ENCODE measurements at places on chromosomes 1 and 21.
A peak's percentile ranks its signal among the peaks of the same experiment; 100 is the strongest.

DNA sequence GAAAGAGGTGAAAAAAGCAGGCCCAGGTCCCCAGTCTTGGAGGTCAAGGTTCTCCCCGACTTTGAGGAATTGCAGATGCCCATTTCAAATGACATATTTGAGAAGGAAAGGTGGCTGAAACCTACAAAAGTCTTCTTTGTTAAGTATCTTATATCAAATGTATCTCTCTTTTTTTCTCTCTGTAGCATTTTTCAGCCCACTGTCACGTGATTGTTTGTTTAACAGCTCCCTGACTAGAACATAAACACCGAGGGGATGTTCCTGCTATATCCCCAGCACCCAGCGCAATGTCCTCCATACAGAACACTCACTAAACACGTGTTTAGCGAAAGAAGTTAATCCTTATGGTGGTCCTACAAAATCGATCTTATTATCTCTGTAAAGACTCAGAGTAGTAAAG, 27.6 kb downstream of the BEND5 start:
- DNase-seq, result no peak

- peak; percentile 6 for DNase-seq
These were observed 2.2 kb upstream of the TESK2 start for GRCh38 chr1:45493116-45493697.

- no peak for DNase-seq
These were observed 8.0 kb downstream of the SDHB start for GRCh38 chr1:17045634-17046333.

- no peak for DNase-seq
These were observed 13.1 kb downstream of the ZNF326 start for GRCh38 chr1:90007979-90008404.

DNA sequence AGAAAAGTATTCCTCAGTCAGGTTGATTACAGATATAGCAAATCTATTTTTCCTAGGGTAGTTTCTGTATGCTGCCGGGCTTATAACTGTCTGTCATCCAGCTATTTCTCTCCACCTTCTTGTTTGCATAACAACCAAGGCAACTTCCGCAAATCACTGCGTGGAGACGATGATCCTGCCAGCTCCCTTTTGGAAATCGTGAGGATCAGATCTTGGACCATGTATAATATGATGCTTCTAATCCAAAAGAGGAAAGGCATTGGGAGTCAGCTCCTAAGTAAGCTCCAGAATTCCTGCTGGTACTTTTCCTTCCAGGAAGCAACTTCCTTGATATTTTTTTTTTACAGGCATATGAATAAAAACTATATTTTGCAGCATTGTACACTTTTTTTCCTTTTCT, 445 bp upstream of the RGS4 start:
- DNase-seq, result no peak

- DNase-seq, result no peak
These were observed 41.2 kb downstream of the NME7 start for GRCh38 chr1:169326261-169326955.

- DNase-seq, result no peak
These were observed 804 bp upstream of the IKBKE start for GRCh38 chr1:206469411-206469932.

DNA sequence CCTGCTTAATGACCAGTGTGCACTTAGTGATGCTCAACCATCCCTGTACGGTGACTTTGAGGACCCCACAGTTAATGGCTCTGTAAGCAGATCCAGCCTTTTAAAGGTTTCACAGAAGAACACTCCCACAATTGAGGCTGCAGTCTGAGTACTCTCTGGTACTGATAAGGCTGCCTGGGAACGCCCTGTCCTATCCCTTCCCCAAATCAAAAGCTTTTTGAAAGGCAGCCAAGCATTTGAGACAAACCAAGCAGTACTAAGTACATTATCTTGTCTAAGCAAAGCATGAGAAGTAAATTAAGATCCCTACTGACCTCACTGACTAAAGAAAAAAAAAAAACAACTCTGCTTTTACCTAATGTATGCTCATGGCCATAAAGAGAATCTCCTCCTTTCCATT, 60.7 kb downstream of the SH3GLB1 start:
- DNase-seq, result no peak

GRCh38 chr1:115134850-115135480, 45.7 kb upstream of the TSPAN2 start:
- DNase-seq, result no peak

DNA sequence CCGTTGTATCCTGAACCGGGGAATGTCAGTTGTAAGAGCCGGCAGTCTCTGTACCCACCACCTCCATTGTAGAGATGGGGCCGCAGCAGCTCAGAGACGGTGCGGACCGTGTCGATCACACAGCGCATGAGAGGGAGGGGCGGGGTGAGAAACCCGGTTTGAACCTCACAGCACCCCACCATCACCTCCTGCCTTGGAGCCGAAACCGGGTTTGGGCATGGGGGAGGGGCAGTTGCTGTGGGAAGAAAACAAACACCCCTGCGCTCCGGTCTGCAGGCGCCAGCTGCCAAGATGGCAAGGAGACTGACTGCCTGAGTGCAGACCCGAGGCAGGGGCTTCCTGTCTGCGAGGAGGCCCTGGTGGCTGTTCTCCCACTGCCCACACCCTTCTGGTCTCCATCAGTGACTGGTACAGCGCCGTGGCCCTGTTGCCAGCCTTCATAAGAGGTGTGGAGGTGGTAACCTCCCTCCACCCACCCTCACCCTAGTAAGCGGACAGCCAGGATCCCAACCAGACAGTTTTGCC, 69.2 kb upstream of the SSBP3 start:
- DNase-seq, result no peak

- DNase-seq, result no peak
These were observed 97.5 kb upstream of the KIAA1614 start for GRCh38 chr1:180815188-180815587.

GRCh38 chr21:39037807-39038405, 145.3 kb downstream of the PSMG1 start:
- no peak for DNase-seq

- DNase-seq, result no peak
These were observed 19.5 kb upstream of the TENT5C start for GRCh38 chr1:117586337-117586736.

DNA sequence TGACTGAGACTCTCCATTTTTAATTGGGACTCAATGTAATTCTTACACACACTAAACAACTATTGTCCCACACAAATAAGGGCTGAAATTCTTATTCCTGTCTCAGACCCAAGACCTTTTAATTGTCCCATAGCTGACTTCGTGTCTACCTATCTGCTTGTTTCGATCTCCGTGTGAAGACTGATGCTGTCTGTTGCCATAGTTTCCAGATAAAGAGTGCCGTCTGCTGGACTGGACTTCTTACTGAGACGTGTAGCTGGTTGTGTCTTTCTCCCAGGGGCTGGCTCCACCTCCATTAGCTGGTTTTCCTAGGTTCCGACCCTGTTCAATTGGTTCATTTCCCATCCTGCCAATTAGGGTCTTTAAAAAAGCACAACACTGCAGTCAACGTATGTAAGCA, 235.3 kb upstream of the PLXNA2 start:
- no peak for DNase-seq

DNA sequence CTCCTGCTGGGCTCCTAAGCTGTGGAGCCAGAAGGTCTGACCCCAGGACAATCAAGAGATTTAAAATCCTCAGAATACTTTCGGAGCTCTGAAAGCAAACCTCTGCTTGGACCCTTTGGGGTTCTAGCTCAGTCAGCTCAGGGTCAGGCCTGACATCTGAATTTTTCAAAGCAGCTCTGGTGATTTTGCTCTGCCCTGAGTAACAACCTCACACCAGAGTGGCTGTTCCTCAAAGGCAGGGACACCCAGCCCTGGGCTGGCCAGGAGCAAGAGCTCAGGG, 11.9 kb downstream of the SLC1A7 start:
- DNase-seq, result no peak

DNA sequence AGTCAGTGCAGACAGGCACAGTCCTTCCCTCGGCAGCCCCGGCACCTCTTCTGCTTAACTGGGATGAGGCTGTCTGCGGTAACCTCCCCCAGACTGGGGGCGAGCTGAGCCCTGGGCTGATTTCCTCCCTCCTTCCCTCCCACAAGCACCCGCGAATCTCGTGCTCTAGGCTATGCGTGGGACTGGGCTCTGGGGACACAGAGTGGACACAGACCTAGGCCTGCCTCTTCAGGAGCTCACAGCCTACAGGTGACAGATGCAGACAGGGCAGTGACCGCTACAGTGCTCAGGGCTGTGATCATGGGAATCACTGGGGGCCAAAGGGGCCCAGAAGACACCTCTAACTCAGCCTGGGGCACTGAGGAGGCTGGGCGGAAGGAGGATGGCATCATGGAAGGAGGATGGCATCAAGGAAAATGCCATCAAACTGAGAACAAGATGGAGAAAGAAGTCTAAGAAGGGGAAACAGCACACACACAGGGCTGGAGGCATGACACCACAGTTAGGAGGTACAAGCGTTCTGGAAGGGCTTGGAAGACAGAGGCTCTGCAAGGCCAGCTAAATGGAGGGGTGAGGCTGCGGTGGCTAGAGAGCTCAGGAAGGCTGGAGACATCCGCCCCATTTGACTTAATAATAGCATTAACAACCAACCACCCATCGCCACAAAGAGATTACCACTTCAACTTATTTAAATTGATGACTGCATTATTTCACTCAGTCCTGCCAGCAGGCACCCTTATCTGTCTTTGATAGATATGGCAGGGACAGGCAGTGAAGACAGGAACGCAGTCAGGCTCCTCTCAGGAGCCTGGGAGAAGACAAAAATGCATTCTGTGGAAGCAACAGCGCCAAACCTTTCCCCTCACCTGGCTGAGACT, 4.2 kb downstream of the TTC39A start:
- DNase-seq, result no peak

DNA sequence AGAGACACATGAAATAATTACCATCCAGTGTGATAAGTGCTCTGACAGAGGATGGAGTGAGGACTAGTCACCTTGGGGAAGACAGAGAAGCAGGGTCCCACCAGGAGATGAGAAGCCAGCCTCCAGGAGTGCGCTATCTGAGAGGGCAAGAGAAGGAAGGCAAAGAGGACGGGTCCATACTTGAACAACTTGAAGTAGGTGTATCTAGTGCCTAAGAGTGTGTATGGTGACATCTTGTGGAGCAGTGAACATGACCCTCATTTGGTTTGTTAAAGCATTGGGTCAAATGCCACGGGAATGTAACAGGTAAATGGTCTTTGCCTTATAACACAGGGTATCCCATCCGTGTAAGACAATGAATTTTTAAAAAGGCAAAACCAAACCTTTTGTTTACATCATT, 39.8 kb downstream of the MRPL39 start:
- DNase-seq, result no peak

DNA sequence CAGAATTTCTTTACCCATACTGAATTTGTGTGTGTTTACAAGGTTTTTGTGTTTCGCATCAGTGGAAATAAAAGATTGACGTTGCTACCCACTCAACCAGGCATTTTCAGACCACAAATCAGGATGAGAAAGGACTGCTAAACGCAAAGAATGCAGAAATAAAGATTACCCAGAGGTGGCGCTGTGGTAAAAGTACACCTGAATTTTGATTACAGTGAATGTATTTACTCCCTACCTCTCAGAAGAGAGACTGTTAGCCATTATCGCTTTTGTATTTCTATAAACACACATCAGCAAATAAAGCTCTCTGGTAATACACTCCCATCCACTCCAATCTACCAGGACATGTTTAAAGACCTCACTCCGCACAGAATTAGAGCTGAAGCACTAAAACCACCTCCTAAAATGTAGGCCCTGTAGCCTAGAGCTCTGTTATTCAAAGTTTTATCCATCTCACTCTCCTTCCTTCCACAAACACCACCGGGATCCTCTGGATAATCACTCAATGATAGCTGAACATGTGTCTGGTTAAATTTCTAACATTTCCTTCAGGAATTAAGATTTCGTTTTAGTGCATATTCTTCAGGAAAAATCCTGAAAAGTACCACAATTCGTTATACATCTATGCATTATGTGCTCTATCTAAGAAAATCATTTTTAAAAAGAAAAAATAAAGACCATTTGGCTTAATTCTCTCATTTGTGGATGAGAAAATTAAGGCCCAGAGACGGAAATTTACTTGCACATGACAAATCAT, 2.5 kb upstream of the LMO4 start:
- no peak for DNase-seq

DNA sequence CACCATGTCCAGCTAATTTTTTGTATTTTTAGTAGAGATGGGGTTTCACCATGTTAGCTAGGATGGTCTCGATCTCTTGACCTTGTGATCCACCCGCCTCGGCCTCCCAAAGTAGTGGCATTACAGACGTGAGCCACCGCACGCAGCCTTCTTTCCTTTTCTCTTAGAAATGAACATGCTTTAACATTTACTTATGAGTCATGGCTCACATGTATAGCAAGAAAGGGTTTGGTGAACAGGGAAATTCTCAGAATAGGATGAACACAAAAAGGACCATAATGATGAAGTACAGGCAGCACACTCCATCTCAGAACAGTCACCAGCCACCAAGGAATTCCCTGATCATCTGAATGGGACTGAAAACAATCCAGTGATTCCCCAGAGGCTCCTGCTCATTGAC, 9.4 kb upstream of the VAMP4 start:
- DNase-seq, result no peak

- no peak for DNase-seq
These were observed 23.8 kb downstream of the SERINC2 start for GRCh38 chr1:31436596-31437432.

- DNase-seq, result no peak
These were observed 41.4 kb upstream of the NFASC start for GRCh38 chr1:204829133-204829825.

DNA sequence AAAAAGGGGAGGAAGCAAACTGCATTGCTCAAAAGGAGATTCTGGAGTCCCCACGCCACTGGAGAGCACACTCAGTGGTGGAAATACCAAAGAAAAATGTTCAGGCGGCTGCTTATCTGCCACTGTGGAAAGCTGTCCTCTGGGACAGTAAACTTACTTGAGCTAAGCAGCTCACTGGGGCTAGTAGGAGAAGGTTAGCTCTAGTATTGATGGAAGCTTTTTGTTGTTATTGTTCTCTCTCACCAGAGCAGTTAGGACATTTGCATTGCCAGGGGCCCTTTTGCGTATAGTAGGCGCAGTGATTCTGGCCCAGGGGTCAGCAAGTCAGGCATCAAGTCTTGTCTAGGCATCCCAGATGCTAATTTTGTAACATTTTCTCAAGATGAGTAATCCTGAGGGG, 15.6 kb downstream of the BACE2 start:
- no peak for DNase-seq

GRCh38 chr1:206560007-206560716, 52.1 kb downstream of the EIF2D start:
- no peak for DNase-seq

- no peak for DNase-seq
These were observed 126.9 kb upstream of the PLPPR5 start for GRCh38 chr1:99131546-99131945.

DNA sequence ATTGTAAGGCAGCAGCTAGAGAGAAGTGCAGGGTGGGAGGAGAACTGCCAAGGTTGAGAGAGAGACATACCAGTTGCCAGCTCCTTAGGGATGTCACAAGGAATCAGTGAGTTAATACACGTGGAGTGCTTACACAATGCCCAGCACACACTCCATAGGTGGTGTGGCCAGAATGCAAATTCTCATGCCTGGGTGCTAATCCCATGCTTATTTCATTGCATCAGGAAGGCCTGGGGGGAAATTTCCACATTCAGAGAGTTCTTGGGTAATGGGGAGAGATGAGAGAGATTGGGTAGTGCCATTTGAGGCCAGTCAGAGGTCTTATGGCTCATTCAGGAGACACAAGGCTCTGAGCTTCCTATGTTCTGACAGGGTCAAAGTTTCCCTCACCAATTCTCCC, 38.7 kb downstream of the GJA5 start:
- no peak for DNase-seq

GRCh38 chr1:34175744-34176143, 963 bp upstream of the C1orf94 start:
- DNase-seq, result no peak

GRCh38 chr1:219477861-219478260, 135.0 kb downstream of the ZC3H11B start:
- DNase-seq, result no peak

Measured in stimulated activated CD4-positive, alpha-beta T cell treated with anti-CD3 and anti-CD28 coated beads, TNF-alpha, amount 100 ng/mL, for 4 hours (primary cell).